ENCODE measurements at places on chromosomes 1 and 21.

GRCh38 chr1:17207046-17207445, 2.1 kb downstream of the PADI1 start:
- no peak for DNase-seq

GRCh38 chr1:30320581-30320890, 402.8 kb downstream of the MATN1 start:
- no peak for DNase-seq

DNA sequence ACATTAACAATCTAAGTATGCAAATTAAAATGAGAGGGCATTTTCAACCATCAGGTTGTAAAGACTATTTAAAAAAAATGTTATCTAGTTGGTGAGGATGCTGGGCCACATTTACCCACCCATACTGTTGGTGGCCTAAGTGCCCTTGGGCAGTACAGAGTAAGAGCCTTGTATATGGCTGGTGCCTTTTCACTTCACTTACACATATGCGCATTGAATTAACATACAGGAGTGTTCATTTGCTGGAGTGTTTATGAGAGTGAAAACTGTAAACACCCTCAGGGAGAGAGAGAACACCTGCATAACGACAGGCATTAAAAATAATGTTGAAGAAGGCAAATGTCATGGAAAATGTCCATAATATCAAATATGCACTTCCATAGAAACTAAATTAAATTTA, 427.1 kb downstream of the PCP4 start:
- DNase-seq = no peak

DNA sequence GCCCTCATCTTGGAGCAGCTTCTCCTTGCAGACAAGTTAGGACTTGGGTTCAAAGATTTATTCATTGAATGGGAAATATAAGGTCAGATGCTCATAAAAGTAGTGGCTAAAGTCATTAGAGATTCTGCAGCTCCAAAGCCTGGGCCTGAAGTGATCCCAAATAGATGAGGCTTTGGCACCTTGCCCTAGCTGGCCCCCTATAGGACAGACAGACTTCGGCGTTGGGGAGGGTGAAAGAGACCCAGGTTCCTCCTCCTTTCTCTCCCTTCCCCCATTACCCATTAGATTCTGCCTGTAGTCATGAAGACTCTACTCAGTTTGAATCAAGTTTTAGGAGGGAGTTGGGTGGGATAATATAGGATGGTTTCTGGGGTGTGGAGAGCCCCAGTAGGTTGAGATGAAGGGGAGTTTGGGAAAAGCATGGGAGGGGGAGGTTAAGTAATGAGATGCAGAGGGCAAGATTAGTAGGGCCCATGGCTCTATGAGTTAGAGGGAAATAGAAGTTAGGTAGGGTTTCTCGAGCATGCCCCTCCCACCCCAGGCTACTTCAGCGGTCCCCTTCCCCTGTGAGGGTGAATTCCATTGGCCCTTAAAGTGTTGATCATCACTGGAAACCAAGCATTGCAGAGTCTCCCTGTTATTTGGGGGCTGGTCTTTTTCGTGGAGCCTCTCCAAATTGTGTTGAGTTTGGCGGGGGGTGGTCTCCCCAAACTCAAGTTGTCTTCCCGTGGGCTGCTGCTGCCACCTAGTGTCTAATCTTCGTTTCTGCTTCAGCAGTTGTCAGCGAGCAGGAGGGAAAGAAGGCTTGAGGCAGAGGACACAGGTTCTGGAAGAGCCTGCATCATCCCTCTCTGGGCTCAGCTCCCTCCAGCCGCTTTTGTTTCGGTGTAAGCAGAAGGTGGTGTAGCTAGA, 2.1 kb upstream of the AHDC1 start:
- peak; percentile 43 for DNase-seq

DNA sequence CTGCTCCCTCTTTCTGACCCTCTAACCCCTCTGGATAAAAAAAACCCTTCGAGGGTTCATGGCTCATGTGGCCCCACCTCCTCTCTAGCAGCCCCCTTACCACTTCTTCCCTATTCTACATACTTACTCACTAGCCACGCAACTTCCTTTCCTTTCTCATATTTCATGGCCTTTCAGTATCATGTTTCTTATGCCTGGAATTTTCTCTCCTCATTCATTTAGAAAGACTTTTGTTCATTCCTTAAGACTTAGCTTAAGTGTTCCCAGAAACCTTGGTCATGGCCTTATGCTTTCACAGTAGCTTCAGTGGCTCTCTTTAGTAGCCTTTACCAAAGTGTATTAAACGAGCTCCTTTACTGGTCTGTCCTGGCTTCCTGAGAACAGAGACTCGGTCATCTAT, 6.1 kb downstream of the ACP6 start:
- DNase-seq = no peak

DNA sequence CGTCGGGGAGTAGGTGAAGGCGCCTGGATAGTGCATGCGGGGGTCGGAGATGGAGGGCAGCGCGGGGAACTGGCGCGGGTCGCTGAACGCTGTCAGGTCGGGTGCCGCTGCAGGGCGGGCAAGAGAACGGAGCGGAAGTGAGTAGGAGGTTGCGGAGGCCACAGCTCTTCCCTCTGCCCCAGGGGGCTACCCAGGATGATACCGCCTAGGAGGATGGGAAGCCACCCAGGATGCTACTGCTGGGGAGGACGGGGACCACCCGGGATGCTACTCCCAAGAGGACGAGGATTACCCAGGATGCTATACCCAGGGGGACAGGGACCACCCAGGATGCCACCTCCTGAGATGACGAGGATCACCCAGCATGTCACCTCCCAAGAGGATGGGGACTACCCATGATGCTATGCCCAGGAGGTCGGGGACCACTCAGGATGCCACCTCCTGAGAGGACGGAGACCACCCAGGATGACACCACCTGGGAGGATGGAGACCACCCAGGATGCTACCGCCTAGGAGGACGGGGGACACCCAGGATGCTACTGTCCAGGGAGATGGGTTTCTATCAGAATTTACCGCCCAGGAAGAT, 123.8 kb downstream of the CLIC6 start:
- DNase-seq = no peak

GRCh38 chr1:209601809-209602657, 18.5 kb downstream of the CAMK1G start:
- DNase-seq = peak; percentile 49

- DNase-seq = no peak
Observed at GRCh38 chr21:43658769-43659135, 536 bp downstream of the HSF2BP start.

- DNase-seq = peak; percentile 27
Observed at GRCh38 chr1:107277022-107277421, 136.2 kb downstream of the NTNG1 start.

- no peak for DNase-seq
Observed at GRCh38 chr1:61627365-61627764, 97.6 kb downstream of the TM2D1 start.

GRCh38 chr1:106956721-106957120, 99.8 kb upstream of the PRMT6 start:
- DNase-seq = no peak

DNA sequence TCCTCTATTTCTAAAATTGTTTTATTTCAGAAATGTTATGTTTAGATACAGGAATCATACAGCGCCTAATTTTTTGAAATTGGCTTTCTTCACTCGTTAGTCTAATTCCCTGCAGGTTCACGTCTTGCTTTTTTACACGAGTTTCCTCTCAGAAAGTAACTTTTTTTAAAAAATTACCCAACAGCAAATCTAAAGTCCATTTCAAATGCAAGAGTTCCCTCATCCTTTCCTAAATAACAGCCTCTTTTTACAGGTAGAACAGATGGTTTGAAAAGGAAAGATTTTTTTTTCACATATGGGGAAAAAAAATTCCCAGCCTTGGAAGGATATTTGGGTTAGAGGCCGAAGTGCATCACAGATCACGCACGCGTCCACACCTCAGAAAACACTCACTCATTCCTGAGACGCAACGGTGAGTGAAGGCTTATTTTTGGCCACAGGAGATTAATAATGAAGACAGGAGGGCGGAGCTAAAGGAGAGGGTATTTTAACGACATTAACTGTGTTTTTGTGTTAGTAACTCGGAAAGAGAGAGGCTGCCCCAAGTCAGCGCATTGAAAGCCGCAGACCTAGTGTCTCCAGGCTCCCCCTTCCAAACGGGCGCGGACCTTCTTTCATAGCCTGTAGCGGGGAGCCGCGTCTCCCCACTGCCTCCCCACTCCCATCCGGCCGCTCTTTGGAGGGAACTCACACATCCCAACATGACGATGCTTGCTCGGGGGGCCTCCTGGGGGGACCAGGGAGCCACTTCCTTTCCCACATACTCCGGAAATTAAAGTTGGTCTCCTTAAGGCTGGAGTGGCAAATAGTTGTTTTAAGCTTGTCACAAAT, 969 bp upstream of the RIPK4 start:
- DNase-seq = peak; percentile 88

DNA sequence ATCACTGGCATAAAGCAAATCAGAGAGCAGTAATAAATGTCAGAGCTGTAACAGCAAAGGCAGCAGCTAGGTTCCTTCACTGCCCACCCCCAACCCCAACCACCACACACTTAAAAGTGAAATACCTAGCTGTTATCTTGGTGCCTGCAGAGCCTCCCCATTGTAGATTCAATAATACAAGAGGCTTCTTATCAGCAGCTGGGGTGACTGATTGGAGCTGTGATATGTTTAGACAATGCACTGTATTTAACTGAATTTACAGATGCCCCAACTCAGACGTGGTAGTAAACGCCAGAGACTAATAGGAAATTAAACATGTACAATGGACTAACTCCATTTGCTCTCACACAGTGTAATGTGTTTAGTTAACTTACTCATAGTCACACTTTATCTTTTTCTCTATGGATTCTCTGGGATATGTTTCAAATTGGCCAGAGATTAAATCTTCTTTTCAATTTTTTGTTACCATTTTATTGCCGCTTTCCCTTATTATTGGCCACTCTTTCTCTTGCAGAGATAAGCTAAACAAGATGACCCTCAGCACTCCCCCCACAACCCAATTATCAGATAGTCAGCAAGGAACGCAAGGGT, 117.1 kb downstream of the ESRRG start:
- DNase-seq = no peak

GRCh38 chr1:35553851-35554250, 3.4 kb downstream of the KIAA0319L start:
- no peak for DNase-seq

DNA sequence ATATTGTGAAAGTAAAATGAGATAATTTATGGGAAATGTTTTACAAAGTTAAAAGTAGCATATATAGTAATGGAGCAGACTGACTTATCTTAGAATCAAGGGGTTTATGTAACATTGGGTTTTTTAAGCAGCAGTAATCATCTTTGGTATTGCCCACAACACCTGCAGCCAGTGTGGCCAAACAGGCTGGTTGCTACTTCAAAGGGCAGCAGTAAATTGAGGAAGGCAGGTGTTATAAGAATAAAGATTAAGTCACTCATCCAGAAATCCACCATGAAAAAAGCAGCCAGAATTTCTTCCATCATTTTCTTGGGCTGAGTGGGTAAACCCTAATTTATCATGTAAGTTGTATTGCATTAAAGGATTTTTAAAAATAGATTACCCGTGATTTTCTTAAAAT, 16.7 kb downstream of the DYNLT5 start:
- no peak for DNase-seq

DNA sequence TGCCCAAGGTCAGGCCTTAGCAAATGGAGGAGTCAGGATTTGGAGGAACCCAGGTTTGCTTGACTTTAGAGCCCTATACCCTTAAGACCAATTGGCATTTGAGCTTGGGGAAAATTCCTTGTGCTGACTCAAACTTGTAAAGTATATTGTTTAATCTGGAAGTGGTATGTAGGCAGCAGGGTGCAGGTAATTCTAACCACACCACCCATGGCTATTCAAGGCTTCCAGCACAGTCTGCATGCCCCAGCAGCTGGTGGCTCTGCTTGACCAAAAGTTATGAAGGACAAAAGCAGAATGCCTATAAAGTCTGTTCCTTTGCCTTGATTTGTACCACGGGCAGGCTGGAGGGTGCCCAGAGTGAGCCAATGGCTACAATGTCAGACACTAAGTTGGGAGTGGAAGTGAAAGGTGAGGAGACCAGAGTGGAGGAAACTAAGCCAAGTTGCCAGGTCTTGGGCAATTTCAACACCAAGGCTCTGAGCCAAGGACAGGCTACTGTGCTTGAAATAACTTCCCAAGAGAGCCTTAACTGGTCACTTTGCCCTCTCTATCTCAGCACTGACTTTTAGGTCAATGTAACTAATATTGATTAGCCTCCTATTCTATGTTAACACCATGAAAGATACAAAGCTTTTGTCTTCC, 4.7 kb upstream of the G0S2 start:
- no peak for DNase-seq

GRCh38 chr1:151570819-151571218, 30.7 kb downstream of the TUFT1 start:
- DNase-seq = no peak

DNA sequence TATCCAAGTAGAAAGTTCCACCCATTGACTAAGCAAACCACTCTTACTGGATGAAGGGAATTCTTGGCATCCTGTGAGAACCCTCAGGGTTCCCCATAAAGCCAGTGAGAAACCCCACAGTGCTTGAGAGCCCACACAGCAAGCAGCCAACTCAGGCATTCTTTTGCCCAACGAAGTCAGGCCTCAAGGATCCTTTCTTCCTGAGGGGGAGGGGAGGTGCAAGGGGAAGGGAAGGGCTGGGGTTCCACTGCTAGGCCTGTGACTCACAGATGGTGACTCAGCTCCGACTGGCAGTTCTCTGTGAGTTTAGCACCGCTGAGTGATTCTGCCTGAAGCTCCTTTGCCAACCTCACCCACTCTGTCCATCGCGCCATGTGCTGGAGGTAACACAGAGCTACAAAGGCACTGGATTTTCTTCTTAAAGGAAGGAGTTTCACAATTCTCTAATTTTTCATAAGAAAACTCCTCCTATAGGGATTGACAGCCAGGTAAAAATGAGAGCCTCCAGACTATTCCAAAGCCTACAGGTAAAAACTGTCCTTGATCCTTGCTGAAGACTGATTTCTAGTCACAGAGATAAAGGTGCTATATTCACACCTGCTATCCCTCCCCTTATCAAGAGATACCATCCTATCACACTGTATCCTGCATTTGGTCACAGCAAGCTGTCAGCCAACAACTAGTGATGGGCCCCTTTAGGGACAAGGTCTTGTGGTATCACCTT, 4.8 kb downstream of the ENO1 start:
- peak; percentile 99 for DNase-seq

GRCh38 chr1:22045604-22046228, 6.8 kb upstream of the CDC42 start:
- DNase-seq = no peak

DNA sequence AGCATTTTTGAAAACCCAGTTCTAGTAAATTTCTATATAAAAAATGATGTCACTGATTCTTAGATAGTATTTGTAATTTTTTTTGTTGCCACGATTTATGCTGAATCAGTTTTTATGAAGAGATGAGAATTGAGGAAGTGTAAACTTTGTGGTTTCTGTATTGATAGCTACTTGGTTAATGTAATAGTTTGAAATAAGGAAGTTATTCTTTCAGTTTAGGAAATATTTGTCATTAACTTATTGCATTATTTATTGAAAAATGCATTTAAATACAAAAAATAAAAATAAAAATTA, 97.8 kb downstream of the ZFYVE9 start:
- no peak for DNase-seq
